ENCODE measurements at places on chromosomes 5 and 9.

DNA sequence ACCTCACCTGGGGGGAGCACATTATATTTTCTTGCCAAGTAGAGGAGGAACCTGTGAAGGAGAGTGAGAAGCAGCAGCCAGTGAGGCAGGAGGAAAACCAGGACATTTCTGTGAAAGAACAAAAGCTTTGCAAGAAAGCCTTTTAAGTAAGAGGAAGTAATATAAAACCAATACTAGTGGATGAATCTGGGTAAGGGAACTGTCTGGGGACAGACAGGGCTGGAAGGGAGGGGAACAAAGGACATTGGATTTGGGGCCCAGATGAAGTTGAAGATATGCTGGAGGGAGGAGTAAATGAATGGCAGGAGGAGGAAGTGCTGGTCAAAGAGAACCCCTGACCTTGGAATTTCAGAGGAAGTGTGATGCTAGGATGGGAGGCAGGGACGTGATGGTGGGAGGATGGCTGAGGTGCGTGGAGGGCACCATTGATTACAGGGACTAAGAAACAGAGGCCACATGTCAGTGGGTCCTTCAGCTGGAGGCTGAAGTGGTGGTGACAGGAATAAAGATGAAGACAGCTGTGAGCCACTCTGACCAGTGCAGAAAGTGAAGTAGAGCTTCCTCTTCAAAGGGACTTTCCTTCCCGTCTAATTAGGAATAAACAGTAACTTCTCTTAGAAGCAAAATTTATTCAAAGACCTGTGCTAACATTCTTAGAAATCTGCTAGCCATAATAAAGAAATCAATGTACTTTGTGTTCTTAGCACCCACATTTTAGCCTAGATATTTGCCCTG lies 43.5 kb upstream of the FABP6 start:
- no peak for DNase-seq

- DNase-seq, result no peak
Measured at GRCh38 chr5:64229163-64229774, 63.6 kb downstream of the RNF180 start.

DNA sequence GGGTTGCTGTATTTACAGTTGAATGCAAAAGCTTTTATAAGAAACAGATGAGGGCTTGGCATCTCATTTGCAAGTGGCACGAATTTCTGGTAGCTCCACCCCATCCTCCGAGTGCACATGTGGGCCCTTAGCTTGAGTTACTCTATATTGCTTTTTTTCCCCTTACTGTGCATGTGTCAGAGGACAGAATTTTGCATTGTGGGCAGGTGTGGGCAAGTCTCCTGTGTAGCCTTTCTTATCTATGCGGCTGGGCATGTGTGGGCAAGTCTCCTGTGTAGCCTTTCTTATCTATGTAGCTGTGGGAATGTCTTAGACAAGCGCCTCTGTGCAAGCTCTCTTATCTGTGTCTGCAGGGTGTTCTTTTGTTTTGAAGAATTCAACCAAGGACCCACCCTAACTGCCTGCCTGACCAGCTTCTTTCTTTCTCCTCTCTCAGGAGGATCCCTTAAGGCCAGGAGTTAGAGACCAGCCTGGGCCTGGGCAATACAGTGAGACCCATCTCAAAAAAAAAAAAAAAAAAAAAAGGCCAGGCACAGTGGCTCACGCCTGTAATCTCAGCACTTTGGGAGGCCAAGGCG lies 34.1 kb upstream of the SIL1 start:
- no peak for DNase-seq

DNA sequence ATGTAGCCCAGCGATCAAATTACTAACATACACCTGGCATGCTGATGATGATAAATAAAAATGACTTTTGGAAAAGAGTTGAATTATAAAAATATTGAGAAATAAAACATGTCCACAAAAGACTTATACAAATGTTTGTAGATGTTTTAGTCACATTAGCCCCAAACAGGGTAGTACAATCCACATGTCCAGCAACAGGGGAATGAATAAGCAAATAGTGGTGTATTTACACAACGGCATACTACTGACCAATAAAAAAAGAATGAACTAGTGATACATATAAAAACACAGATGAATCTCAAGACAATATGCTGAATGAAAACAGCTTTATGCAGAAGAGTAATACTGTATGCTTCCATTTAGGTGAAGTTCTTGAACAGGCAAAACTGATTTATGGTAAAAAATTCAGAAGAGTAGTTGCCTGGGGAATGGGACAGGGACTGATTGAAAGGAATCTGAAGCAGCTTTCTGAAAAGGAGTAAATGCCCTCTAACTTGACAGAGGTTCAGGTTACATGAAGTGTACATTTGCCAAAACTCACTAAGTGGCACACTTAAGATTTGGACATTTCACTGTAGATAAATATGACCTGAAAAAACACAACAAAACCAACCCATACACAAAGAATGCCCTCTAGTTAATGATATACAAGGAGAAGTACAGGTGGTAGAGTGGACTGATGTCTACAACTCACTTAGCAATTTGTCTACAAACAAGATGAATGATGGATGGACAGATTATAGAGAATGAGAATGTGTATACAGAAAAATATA lies 35.4 kb downstream of the ACTL7A start:
- no peak for DNase-seq

GRCh38 chr9:32399110-32399815 lies 14.8 kb downstream of the ACO1 start:
- DNase-seq, result no peak

GRCh38 chr5:67234671-67235176 lies 38.1 kb upstream of the CD180 start:
- DNase-seq, result no peak

GRCh38 chr5:175596761-175597189 lies 61.1 kb upstream of the HRH2 start:
- no peak for DNase-seq

- DNase-seq, result no peak
Measured at GRCh38 chr9:89817151-89817950, 212.5 kb downstream of the GADD45G start.

DNA sequence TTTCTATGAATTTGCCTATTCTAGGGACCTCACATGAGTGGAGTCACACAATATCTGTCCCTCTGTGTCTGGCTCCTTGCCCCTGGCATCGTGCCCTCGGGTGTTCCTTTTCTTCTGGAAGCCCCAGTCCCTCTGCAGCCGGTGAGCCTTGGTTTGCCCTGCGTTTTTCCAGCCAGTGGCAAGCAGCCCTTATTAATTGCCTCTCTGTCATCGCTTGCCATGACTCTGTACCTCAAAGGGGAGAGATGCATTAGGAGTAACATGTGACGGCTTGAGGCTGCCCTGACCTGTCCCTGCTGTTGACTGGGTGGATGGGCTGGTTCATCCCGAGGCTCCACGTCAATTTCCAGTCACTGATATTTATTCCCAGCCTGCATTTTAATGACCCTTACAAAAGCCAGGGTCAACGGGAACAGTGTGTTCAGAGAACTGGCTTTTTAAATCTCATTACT lies 87.3 kb downstream of the CFAP90 start:
- no peak for DNase-seq

DNA sequence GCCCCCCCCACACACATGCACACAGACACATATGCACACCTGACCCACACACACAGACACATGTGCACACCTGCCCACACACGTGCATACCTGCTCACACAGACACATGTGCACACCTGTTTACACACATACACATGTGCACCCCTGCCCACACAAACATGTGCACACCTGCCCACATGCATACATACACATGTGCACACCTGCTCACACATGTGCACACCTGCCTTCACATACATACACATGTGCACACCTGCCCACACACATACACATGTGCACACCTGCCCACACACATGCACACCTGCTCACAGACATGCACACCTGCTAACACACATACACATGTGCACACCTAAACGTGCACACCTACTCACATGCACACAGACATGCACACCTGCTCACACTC lies 147.0 kb upstream of the FOXD4L5 start:
- DNase-seq, result no peak

DNA sequence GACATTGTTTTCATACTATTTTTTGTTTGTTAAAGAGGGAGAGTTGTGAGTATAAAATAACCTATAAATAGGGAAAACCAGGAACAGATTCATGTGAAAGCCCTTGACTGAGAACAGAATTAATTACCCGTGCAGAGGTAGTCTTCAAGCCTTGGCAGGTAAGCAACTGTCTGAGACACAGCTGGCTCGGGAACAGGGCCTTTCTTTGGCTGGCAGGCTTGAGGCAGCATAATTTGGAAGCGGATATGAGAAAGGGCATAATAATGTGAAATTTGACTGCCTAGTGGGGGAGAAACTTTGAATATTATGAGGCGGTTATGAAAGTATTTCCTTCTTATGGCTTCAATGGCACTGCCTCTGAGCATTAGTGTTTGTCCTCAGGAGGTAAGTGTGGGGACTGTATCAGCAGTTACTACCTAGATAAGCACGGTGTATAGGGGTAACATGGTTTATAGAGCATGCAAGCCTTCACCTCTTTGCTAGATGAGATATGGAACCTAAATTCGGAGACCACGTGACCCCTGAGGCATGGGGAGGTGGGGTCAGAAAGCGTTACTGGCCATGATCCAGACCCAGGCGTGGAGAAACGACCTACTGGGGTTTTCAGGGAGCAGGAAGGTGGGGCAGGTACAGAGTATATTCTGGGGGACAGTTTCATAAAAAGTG lies 210.2 kb upstream of the GAS1 start:
- no peak for DNase-seq

- DNase-seq, result no peak
Measured at GRCh38 chr5:64939772-64940510, 171.2 kb downstream of the CWC27 start.
